Activated naive CD4-positive, alpha-beta T cell treated with anti-CD3 and anti-CD28 coated beads for 36 hours (primary cell): ENCODE measurements at places on chromosomes 16 and 17.

- DNase-seq, result no peak
Observed at GRCh38 chr16:11561856-11562255, 24.9 kb downstream of the LITAF start.

DNA sequence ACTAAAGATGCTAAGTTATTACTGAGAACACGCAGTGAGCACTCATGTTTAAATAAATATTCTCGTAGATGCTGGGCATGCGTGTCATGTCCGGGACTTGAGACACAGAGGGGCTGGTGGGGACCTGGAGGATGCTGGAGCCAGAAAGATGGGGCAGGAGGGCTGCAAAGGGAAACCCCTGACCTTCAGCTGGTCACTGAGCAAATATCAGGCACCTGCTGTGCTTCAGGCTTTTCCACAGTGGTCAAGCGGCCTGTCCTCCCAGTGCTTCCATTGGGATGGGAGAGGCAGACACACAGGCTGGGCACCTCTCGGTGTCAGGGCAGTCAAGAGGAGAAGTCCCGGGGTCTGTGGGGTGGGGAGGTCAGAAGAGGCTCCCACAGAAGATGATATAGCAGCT, 211.4 kb downstream of the GSG1L start:
- DNase-seq, result no peak

DNA sequence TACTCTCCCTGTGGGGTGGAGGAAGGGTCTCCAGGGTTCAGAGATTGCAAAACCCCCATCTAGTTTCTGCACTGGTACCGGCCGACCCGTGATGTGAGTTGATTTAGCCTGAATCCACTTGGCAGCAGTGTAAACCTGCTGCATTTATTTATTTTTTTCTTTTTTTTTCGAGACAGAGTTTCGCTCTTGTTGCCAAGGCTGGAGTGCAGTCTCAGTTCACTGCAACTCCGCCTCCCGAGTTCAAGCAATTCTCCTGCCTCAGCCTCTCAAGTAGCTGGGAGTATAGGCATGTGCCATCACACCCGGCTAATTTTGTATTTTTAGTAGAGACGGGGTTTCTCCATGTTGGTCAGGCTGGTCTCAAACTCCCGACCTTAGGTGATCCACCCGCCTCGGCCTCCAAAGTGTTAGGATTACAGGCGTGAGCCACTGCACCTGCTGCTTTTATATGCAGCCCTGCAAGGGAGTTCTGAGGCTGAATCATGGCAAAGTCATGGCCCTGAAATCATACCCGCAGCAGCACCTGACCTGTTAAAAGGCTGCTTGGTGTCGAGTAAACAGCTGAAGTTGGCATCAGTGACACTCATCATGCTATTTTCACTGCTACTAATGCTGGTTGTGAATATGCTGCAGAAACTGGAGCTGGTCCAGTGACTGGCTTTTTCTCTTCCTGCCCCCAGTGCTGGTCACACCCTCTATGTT, 21.4 kb downstream of the DEXI start:
- no peak for DNase-seq

DNA sequence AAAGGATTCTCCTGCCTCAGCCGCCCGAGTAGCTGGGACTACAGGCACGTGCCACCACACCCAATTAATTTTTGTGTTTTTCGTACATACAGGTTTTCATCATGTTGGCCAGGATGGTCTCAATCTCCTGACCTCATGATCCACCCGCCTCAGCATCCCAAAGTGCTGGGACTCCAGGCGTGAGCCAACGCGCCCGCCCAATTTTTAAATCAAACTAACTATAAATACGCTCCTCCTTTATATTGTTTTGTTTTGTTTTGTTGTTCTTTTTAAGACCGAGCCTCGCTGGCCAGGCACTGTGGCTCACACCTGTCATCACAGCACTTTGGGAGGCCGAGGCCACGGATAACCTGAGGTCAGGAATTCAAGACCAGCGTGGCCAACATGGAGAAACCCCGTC, 1.9 kb upstream of the UTP6 start:
- DNase-seq, result no peak

DNA sequence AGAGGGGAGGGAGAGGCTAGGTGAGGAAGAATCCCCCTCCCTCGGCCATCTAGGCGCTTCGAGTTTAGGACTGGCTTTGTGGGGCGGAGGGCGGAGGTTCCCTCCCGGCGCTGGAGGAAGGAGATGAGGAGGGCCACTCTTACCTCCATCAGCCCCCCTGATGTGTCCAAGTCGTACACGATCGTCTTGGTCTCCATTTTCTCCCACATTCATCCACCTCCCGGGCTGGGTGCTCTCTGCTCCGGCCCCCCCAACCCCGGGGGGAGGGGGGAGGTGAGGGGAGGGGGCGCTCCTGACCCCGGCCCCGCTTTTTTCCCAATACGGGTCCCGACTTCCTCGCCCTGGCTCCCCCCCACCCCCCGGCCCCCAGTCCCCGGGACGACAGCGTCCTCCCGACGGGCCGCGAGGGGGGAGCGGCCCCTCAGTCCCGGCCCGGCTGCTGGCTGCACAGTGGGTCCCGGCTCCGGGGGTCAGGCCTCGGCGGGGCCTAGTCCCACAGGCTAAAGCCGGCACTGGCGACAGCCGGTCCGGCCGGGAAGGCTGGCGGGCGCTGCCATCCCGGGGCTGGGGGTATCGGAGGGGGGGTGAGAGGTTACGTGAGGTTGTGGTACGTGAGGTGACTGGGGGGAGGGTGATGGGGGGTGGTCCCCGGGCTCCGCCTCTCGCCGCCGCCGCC, 428 bp downstream of the PHF12 start:
- DNase-seq, result no peak

DNA sequence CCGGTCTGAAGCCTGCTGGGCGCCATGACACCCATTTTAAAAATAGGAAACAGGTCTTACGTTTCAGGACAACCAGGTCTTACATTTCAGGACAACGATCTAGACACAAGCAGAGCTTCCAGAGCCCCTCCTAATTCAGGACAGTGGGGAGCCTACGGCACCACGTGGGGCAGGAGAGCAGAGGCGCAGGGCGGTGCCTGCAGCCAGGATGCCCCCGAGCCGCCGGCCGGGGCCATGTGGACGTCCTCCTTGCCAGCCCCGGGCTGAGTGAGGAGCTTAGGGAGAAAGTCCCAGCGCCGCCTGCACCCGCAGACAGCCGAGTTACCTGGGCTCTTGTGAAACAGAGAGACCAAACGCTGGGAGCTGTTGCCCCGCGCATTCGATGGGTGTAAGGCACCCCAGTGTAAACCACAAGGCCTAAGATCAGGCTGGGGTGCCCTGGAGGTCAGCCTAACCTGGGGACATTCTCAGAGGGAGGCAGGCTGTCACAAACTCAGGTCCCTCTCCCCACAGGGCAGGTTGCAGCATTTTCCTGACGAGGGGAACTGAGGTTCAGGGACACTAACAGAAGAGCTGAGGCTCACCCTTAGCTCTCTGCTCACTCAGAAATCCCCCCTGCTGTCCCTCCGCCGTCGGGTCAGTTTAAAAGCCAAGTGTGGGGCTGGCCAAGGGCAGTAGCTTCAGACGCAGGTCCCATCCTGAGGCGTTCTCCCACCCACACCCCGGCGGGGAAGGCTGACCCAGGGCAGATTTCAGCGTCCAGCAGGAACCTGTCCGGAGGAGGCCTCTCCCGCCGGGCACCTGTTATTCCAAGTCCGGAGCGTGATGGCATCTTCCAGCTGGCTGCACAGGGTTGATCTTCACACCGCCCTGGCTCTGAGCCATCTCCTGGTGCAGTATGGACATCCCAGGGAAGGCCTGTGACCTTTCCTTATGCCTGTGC, 1.8 kb upstream of the NOTUM start:
- no peak for DNase-seq

- no peak for DNase-seq
Observed at GRCh38 chr17:28366605-28367004, 1.6 kb upstream of the SEBOX start.

GRCh38 chr17:81102352-81102751, 63.0 kb upstream of the PVALEF start:
- no peak for DNase-seq

GRCh38 chr16:87319011-87319410, 1.8 kb upstream of the C16orf95 start:
- DNase-seq, result no peak

DNA sequence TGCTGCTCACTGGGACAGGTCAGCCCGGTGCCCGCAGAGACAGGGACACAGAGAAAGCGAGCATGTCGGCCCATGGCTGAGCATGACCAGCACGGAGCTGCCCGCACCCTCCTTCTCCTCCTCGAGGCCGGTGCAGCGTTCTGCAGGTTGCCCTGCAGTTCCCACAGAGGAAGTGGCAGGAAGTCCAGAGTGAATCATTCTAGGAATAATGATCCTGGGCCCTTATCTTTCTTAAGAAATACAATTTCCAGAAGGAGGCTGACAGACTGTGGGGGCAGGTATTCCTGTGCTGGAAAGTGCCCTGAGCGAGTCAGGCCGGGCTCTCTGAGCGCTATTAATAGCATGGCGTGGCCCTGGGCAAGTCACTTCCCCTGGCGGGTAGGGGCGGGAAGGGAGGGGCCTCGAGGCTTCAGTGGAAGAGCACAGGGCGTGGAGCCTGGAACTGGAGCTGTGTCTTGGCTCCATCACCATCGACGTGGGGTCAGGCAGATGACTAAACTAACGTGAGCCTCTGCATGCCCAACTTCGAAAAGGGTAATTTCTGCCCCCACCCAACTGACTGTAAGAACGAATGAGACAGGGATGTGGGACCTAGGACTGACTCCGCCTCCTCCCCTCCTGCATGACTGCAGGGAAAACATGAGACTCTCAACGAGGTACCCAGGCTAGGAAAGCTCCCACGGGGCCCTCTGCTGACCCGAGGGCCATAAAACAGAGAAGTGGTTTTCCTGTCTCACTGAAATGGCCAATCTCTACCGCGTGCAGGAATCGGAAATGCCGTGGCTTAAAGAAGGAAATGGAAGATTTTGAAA, 9.8 kb downstream of the TMEM204 start:
- DNase-seq, result peak; percentile 84

- no peak for DNase-seq
Observed at GRCh38 chr16:57693550-57693949, 1.1 kb upstream of the DRC7 start.

DNA sequence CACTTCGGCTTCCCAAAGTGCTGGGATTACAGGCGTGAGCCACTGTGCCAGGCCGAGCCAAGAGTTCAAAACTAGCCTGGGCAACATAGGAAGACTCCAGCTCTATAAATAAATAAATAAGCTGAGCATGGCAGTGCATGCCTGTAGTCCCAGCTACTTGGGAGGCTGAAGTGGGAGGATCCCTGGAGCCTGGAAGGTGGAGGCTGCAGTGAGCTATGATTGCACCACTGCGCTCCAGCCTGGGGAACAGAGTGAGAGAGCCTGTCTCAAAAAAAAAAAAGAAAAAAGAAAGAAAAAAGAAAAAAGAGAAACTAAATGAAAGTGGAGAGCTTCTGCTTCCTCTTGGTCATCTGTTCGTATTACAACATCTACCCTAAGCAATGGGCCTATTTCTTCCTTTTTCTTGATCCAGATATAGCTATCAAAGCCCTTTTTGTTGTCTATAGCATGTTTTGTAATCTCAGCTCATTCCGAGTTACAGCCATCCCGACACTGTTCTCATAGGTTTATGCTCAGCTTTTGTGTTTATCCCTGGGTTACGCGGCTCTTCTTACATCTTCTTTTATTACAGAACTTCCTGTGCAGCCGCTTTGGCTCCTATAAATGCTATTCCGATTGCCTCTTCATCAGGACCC, 14.1 kb upstream of the MAPK3 start:
- no peak for DNase-seq

DNA sequence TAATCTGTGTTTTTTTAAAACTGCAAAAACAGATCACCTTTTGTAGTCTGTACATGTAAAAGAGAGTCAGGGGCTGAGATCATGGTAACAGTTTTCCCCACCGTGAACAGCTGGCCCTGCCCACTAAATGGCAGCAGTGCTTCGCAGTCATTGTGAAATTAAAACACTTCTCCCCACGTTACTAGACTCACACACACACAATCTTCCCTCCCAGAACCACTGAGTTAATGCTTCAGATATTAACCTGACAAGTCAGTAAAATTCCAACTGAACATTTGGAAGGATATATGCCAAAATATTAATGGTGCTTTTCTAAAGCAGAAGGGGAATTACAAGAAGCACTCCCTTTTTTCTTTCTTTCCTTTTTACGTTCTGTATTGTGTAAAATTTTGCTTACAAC, 1.2 kb upstream of the CD300LG start:
- no peak for DNase-seq
